ENCODE measurements at places on chromosomes 5 and 9. TPM values are rescaled to one million over a fixed set of nuclear protein-coding genes. Genes with fewer than 3 reads are reported as not detected.

GRCh38 chr5:172164769-172165212 is 23.2 kb downstream of the STK10 start:
- no peak for DNase-seq

DNA sequence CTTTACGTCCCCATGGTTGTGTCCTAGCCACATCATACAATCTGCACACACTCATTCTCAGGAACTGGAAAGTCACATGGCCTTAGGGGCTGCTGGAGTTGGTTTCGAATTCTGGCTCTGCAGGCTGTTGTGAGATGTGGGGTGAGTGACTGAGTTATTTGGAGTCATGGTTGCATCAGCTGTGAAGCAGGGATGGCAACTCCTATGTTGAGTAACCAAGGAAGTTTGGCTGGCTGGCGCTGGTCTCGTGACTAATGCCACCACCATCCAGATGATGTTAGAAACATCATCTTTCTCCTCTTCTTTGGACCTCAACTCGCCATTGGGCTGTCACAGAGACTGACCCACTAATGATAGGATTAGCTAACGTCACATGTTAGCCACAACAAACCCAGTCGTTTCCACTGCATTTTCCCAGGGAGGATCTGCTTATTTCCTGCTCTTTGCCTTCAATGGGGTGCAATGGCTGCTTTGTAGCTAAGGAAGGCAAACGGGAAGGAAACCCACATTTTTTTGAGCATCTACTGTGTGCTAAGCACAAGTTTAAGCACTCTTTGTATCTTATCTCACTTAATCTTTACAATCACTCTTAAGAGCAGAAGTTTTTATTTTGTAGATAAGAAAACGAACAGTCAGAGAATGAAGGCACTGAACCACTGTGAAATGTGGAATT is 78.1 kb upstream of the UBTD2 start:
- DNase-seq: no peak

GRCh38 chr5:91061946-91062562 is 321.1 kb downstream of the ARRDC3 start:
- DNase-seq: no peak

Gene SLC45A2
- 2.4 TPM for total RNA-seq
